ENCODE measurements at places on chromosomes 11 and 22.

- no peak for DNase-seq
Measured at GRCh38 chr11:63289658-63290057, 46.3 kb upstream of the SLC22A25 start.

DNA sequence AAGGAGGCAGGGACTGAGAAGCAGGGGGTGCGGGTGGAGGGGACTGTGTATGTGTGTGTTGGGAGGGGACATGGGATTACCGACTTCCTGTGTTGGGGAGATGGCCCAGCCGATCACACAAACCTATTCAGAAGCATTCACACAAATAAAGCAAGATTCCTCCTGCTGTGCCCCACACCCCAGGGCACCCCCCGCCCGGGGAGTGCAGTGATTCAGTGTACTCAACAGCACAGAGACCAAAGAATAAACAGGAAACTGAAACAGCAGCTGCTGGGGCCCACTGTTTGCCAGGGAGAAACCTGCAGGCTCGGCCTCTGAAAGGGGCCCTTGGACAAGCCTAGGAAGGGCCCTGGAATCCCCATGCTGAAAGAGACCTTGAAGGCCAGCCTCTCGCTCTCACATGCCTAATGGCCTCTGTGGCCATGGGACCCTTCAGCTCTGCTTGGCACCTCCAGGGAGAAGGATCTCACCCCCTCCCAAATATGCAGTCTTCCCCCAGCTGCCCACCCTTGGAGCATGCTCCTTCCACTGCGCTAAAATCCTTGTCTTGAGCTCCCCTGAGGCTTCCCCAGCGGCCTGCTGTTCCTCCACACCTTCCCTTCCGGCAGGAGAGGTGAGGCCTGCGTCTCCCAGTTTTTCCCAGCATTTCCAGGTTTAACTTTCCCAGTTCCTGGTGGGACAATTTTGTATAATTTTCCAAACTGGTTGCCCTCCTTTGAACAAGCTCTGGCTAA, 72.9 kb downstream of the CSNK2A3 start:
- no peak for DNase-seq

DNA sequence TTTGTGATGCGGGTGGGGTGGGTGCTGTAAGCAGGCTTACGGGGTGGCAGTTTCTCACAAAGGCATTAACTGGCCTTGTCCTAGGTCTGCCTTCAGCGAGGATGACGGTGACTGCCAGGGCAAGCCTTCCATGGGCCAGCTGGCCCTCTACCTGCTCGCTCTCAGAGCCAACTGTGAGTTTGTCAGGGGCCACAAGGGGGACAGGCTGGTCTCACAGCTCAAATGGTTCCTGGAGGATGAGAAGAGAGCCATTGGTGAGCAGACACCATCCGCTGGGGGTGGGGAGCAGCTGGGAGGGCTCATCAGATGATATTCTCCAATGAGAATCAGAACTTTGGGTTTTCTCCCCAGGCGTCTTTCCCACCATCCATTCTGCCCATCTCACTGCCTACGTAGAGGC, 5.8 kb downstream of the TCN2 start:
- DNase-seq: no peak

DNA sequence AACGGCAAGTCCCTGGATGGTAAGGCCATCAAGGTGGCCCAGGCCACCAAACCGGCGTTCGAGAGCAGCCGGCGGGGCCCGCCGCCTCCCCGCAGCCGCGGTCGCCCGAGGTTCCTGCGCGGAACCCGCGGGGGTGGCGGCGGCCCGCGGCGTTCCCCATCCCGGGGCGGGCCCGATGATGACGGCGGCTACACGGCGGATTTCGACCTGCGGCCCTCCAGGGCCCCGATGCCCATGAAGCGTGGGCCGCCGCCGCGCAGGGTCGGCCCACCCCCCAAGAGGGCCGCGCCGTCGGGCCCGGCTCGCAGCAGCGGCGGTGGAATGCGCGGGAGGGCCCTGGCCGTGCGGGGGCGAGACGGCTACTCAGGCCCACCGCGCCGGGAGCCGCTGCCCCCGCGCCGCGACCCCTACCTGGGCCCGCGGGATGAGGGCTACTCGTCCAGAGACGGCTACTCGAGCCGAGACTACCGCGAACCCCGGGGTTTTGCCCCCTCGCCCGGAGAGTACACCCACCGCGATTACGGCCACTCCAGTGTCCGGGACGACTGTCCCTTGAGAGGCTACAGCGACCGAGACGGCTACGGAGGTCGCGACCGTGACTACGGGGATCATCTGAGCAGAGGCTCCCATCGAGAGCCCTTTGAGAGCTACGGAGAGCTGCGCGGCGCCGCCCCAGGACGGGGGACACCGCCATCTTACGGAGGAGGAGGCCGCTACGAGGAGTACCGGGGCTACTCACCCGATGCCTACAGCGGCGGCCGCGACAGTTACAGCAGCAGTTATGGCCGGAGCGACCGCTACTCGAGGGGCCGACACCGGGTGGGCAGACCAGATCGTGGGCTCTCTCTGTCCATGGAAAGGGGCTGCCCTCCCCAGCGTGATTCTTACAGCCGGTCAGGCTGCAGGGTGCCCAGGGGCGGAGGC, 792 bp downstream of the RBMXL2 start:
- DNase-seq: no peak

- DNase-seq: no peak
Measured at GRCh38 chr22:48748860-48749554, 1078.7 kb downstream of the BRD1 start.

DNA sequence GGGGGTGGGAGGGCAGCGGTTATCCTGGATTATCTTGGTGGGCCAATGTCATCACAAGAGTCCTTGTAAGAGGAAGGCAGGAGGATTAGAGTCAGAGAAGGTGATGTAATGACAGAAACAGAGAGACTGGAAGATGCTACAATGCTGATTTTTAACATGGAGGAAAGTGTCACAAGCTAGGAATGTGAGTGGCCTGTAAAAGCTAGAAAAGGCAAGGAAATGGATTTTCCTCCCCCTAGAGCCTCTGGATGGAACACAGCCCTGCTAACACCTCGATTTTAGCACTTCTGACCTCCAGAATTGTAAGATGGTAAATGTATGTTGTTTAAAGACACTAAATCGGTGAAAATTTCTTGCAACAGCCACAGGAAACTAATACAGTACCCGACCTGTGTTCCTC, 109.3 kb downstream of the MN1 start:
- no peak for DNase-seq

All from activated naive CD4-positive, alpha-beta T cell (primary cell).